ENCODE measurements at places on chromosomes 6 and 20.

DNA sequence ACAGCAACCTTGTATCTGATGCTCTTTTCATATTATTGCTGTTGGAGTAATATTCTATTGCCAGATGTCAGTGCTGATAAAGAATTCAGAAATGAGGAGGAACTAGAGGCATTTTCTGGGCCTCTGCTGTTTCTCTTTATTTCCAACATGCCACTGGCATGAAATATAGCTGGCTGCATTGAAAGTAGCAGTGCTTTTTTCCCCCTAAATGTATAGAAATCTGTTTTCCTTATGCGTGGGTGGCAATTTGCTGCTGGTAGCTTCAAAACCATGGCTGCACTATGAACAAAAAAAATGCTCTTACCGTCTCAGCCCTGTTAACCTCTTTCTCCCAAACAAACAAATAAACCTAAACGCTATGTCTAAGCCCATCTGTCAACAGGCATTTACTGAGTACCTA lies 442.3 kb upstream of the AGPAT4 start:
- no peak for DNase-seq

- DNase-seq: no peak
Measured at GRCh38 chr6:167937948-167938911, 59.2 kb upstream of the KIF25 start.

DNA sequence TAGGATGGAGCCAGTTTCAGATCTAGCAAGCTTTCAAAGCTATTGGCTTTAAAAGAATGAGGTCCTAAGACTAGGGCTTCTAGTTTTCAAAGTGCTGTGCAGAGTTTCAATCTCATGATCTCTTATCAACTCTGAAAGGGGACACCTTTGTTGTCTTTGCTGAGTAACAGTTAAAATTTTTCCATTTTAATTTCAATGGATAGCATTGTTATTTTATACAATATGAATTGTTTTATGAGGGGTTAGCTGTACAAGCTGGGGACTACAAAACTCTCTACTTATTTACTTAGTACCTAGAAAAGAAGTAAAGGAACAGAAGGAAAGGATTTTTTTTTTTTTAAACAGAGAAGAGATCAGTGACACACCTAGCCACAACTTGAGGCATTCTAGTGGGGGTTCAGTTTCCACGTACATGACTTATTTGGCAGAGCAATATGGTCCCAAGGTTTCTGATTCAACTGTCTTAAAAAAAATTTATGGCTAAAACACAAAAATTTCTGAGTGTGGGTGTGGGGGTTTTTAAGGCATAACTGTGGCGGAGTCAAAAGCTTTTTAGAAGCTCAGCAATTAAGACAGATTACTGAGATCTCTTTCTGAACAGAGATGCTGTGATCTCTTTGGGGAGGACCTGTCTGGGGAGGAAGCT lies 46.1 kb upstream of the JAG1 start:
- DNase-seq: no peak

DNA sequence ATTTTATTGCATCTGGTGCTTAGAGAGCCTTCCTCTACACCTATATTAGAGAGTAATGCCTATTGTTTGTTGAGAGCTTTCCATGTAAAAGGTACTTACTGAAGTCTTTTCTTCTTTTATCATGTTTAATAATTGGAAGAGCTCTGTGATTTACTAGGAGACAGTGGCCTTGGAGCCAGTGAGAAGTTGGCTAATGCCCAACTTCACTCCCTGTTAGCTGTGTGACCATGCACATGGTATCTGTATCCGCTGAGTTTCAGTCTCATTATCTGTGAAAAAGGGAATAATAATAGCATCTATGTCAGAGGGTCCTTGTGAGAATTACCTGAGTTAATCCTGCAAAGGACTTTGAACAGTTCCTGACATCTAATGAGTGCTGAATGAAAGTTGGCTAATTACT lies 105.0 kb downstream of the CD109 start:
- no peak for DNase-seq

GRCh38 chr20:62925420-62926228 lies 681 bp downstream of the DIDO1 start:
- no peak for DNase-seq
